ENCODE measurements at places on chromosomes 1 and 21.

GRCh38 chr1:59230622-59231021, 66.3 kb upstream of the FGGY start:
- DNase-seq: no peak

DNA sequence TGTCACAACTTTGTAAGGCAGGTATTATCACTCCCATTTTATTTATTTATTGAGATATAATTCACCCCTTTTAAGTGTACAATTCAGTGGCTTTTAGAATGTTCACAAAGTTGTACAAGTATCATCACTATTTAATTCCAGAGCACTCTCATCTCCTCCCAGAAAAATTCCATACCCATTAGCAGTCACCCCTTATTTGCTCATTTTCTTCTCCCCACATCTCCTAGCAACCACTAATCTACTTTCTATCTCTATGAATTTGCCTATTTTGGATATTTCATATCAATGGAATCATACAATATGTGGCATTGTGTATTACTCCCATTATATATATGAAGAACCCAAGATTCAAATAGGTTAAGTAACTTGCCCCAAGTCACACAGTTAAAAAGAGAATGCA, 7.0 kb downstream of the DSTYK start:
- DNase-seq: peak; percentile 26

- peak; percentile 56 for DNase-seq
Observed at GRCh38 chr21:38159355-38159754, 97.4 kb upstream of the KCNJ15 start.

DNA sequence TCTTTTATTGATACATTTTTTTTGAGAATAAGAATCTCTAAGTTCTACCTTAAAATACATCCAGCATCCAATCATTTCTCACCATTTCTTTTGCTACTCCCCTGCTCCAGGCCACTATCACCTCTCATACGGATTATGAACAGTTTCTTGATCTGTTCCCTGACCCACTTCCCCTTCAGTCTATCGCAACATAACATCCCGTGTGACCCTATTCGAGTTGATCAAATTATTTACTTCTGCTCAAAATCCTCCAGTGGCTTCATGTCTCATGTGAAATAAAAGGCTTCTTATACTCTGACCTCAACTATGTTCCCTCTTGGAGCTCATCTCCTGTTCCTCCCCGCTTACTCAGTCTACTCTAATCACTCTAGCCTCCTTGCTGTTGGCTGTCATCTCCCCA, 5.2 kb downstream of the ALG14 start:
- DNase-seq: no peak

DNA sequence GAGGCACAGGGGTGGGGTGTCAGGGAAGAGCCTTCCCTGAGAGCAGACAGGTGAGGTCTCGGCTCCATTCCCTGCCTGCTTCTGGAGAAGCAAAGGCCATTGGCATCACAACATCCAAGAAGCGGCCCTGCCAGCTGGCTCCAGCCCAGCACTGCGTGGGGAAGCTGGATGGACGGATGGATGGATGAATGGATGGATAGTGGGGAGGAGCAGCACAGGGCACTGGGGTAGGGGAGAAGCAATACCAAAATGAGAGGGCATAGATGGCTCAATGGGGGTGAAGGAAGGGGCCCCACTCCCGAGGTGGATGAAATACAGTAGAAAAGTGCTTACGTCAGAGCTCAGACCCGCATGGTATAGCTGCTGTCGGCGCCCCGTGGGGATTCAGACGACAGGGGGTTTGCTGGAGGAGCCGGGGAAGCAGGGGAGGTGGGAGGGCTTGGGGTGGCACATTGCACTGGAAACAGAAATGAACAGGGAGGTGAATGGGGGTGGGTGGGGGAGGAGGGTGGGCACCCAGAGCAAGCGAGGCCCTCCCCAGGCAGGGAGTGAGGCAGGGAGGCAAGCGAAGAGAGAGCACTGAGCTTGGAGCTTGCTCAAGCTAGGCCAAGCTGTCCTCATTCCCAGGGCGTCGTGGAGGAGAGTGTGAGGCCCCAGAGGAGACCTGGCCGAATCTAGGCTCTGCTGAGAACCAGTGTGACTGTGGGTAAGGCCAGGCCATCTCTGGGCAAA, 9.5 kb upstream of the GOLT1A start:
- no peak for DNase-seq

All from NCI-H1048 (cell line).